Fibroblast of skin of scalp (primary cell): ENCODE measurements at places on chromosomes 11 and 22.
A peak's percentile ranks its signal among the peaks of the same experiment; 100 is the strongest.

GRCh38 chr11:96097844-96098421 is 174.0 kb upstream of the MTMR2 start:
- peak; percentile 46 for DNase-seq

- no peak for DNase-seq
Measured at GRCh38 chr11:20194470-20194869, 34.2 kb upstream of the DBX1 start.

- DNase-seq: no peak
Measured at GRCh38 chr22:36162127-36163034, 1.8 kb upstream of the APOL3 start.

DNA sequence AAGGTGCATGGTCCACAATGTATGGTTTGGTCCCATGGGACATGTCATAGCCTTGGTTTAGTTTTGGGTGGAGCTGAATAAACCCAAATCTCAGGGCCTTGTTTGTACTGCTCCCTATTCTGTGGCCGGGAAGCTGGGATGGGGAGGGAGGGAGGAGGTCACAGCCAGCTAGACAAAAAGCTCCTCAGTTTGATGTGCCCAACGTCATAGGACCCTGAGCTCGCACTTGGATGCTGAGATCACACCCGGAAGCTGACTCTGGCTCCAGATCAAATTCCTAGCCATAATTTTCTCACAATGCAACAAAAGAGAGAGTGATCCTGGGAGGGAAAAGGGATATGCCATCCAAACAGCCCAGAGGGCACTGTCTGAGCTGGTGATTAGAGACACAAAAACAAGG is 1.5 kb downstream of the HSPB2 start:
- peak; percentile 95 for DNase-seq

DNA sequence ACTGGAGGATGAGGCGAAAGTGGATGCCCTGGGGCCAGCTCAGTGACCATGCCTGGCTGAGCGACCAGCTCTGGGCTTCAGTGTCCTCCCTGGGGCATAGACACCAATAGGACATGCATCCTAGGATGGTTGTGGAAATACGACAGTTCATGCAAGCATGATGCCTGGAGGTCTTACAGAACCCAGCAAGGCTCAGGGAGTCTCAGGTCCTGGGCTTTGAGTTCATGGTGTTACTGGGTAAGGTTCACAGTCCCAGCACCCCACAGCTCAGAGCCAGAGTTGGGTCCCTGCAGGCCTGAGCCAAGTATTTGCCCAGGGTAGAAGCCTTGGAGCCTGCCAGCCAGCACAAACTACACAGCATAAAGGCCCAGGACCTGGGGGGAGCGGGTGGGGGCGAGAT is 4.2 kb upstream of the SUSD2 start:
- DNase-seq: no peak

- no peak for DNase-seq
Measured at GRCh38 chr11:94396282-94396681, 4.9 kb downstream of the GPR83 start.

- DNase-seq: no peak
Measured at GRCh38 chr11:108144615-108145014, 23.2 kb downstream of the ACAT1 start.

- DNase-seq: peak; percentile 72
Measured at GRCh38 chr11:86218125-86219084, 26.1 kb upstream of the EED start.

GRCh38 chr11:120906766-120907165 is 117.1 kb upstream of the TBCEL start:
- no peak for DNase-seq

DNA sequence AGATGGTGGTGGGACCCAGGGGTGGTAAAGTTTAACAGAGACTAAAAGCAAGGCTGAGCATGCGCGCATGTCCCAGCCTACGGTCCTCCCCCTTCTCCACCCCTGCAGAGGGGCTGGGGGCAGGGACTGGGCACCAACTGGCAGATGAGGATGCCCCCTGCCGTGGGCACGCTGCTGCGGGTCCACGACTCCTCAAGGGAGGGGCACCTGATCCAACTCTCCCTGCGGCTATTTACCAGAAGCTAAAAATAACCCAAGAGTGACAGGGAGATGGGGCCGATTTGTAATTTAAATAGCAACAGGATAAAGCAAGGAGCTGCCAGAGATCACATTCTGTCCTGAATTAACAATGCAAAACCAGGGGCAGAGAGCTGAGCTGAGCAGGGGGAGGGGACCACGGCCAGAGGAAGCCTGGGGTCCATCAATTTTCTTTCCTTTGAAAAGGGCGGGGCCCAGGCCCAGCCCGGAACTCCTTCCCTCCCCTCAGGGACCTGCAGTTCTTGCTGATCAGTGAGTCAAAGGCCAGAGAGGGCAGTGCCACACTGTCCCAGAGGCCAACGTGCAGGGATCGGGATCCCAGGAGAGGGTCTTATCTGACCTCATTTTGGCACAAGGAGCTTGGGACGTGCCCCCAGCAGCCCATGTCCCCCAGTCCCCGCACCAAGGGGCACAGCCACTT is 8.1 kb upstream of the DGKZ start:
- DNase-seq: peak; percentile 49

DNA sequence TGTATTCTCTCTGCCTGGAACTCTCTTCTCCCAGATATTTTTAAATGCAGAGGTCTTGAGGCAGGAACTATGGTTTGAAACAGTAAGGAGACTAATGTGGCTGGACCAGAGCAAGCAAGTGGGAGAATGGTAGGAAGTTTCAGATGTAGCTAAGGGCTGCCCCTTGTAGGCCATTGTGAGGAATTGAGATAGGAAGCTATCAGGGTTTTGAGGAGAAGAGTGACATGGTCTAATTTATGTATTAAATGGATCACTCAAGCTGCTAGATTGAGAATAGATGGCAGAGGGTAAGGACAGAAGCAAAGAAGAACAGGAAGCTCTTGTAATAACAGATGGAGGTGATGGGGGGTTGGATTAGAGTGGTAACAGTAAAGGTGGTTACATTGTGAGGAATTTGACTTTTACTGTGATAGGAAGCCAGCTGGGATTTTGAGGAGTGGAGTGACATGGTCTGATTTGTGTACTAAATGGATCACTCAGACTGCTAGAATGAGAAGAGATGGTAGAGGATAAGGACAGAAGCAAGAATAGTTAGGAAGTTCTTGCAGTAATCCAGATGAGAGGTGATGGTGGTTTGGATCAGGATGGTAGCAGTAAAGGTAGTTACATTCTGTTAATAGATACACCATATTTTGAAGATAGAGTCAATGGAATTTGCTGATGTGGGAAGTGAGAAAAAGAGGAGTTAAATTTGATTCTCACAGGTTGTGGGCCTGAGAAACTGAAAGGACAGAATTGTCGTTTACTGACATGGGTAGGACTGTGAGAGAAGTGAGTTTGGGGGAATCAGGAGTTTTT is 63.0 kb downstream of the HIPK3 start:
- no peak for DNase-seq

DNA sequence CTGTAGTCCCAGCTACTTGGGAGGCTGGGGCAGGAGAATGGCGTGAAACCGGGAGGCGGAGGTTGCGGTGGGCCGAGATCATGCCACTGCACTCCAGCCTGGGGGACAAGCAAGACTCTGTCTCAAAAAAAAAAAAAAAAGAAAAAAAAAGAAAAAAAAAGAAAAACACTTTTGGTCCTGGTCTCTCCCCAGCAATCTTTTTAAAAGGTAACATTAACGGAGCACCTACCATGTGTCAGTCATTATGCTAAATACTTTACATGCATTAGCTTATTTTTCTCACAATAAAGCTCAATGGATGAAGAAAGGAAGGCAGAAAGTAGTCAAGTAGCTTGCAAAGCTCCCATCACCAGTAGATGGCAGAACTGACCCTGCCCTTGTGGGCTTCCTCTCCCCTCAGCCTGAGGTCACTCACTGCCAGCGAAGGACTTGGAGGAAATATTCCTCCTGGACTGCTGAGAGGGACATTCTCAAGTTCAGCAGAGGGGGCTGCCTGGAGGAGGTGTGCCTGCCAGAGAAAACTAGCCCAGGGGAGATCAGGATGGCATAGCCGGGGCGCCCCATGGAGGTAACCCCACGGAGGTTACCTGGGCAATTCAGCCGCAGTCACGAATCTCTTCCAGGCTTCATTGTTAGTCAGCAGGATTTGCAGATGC is 15.5 kb downstream of the APOL3 start:
- peak; percentile 79 for DNase-seq

GRCh38 chr22:20805972-20806471 is 32.1 kb downstream of the SERPIND1 start:
- peak; percentile 65 for DNase-seq

DNA sequence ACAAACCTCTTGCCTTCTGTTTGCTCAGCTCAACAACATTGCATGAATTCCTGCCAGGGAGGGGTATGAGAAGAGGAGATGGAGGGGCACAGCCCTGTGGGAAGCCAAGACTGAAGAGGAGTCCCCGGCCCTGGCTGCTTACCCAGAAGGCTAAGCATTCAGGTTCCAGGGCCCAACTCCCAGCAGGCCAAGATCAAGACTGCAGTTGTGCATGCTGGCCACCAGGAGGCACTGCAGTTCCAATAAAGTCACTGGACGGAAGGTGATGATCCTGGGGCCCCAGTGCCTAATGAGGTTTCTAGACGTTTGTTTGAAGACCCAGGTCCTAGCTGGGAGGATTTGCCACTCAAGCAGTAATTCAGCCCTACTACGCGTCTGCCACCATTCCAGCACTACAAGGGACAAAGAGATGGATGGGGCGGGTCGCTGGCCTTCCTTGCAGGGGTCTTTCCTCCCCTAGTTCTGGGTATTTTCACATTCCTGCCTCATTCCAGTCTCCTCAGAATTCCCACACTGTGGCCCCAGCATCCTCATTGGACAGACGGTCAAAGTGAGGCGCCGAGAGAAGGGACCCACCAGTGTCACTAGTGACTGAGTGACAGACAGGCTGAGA is 23.6 kb downstream of the ALX4 start:
- DNase-seq: peak; percentile 60

DNA sequence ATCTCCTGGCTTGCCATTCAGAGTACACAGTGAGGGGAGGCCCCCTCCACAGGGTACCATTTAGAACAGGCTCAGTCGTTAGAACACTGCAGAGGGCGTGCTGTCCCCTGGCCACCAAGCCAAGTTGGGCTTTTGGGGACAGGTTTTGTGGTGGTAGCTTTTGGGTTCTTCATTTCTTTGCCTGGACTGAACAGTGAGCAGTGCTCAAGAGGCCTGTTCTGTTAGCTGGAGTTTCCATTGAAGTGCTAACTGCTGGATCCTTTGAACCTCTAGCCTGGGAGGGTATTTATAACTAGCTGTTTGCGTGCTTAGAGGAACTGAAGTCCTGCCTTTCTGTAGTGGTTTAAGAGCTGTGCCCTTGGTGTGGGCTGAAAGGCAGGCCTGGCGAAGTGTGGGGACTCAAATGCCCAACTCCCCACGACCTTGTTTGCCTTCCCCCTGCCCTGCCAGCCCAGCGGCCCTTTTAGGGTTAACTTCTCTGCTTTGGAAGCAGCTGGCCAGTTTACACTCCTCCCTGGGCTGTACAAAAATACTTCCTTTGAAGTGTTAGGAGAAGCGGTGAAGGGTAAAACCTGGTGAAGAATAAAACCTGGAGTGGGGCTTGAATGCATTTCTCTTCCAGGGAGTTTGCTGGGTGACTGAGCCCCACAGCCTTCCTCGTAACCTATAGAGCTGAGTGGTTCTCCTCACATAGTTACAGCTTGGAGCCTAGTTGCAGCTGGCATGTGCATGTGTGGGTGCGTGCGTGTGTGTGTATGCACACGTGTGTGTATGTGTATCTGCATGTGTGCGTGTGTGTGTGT is 34.6 kb downstream of the ZNRF3 start:
- DNase-seq: no peak

DNA sequence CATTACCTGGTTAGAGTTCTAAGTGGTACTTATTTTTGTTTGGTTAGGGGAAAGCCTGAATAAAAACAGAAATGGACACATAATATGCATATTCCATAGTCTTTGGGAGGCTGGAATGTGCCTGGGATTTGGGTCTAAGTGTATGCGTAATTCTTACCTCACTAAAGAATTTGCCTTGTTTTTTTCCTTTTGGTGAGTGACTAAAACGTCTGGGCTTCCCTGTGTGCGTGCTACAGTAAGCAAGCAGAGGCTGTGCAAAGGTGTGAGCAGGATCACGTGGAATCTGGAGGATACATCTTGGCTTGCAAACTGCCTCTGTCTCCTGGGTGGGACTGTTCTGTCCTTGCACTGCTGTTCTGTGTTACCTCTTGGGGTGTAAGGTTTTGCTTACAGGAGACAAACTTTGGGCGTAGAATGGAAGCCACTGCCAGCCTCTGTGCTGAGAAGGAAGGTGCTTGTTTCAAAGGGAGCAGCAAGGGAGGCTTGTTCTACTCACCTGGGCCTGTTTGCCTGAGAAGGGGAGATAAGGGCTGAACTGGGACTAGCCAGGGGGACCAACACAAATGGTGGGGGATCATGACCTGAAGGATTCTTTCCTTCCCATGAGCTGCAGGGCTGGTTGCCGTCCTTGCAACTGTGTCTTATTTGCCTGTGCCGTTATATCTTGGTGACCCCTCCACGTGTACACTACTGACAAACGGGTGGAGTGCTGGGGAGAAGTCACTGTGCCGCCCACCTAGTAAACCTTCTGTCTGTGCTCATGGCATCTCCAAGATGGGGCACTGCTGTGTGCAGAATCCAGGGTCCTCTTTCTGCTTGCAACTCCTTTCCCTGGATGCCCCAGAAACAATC is 4.5 kb downstream of the NEAT1 start:
- DNase-seq: peak; percentile 66

DNA sequence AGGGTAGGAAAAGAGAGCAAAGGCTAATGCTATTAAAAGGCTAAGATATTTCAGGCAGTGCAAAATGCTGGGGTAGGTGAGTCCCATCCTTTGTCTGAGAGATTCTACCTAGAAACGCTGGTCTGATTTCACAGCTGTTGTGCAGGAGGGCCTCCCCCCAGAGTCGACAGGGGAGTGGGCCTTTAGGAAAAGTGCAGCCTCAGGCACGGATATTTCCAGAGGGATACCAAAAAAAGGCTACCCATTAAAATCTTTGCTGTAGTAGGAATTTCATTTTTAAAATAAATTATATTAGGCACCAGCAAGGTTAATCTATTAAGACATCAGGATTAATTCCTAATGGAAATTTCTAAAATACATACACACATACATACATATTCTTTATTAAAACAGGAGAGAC is 280.5 kb downstream of the OPCML start:
- no peak for DNase-seq

DNA sequence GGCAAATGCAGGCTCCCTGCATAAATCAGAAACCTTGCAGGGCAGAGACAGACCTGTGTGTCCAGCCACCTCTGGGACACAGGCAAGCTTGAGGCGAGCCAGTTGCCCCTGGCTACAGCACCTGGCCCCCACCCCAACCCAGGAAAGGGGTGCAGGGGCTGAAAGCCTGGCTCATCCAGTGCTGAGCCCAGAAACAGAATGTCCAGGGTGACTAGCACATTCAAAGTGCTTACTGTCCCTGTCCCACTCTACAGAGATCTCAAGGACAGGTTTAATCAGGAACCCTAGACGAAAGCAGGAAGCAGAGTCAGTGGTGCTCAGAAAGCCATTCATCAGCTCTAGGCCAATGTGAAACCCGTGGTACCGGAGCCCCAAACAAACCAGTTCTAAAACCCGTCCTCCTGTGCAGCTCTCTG is 31.9 kb downstream of the PLEKHA7 start:
- DNase-seq: no peak
